NCI-H1436 (cell line): ENCODE measurements at places on chromosomes 12 and 14.

DNA sequence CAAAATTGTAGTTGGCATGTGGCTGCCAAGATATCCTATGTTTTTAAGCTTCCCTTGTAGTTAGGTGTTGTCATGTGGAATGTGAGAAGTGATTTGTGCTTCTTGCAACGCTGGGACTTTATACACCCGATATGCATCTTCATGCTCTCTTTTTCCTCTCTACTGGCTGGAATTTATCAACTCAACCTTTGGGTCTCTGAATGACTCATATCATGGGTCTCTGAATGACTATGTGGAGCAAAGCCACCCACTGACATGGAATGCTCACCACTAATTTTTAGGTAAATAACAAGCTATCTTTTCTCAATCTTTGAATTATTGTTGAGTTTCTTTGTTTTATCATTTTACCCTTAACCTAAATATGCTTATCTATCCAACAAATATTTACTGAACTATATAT lies 144.6 kb downstream of the ATP23 start:
- no peak for DNase-seq

DNA sequence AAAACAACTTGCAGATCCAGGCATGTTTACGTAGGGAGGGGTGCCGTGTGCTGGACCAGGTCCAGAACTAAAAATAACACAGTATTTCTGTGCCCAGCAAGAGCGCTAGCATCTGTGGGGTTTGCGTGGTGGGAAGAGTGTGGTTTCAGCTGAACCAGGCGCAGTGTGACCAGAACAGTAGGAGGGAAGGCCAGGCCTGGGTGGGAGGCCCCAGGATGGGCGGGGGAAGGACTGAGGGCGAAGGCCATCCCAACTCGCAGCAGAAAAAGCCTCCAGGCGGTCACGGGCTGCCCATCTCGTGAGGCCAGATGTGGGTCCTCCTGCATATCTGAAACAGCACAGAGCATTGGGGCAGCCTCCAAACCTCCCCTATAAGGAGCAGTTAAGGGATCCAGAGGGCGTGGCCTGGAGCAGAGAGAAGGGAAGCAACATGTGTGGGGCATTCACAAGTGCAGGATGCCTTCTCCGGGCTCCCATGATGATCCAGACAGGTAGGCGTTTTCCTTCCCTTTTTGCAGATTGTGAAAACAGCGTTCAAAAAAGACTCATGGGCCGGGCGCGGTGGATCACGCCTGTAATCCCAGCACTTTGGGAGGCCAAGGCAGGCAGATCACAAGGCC lies 17.8 kb upstream of the CD9 start:
- DNase-seq, result no peak

DNA sequence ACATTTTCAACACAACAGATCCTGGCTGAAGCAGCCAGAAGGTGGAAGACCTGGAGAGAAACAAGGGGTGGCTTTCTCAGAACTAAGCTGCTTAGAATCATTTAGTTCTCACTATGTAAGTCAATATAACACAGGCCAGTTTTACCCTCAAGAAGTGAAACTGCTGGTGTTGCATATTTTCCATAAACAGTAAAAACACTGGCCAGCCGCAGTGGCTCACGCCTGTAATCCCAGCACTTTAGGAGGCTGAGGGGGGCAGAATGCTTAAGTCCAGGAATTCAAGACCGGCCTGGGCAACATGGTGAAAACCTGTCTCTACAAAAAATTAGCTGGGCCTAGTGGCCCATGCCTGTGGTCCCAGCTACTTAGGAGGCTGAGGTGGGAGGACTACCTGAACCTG lies 11.6 kb downstream of the STX2 start:
- no peak for DNase-seq

DNA sequence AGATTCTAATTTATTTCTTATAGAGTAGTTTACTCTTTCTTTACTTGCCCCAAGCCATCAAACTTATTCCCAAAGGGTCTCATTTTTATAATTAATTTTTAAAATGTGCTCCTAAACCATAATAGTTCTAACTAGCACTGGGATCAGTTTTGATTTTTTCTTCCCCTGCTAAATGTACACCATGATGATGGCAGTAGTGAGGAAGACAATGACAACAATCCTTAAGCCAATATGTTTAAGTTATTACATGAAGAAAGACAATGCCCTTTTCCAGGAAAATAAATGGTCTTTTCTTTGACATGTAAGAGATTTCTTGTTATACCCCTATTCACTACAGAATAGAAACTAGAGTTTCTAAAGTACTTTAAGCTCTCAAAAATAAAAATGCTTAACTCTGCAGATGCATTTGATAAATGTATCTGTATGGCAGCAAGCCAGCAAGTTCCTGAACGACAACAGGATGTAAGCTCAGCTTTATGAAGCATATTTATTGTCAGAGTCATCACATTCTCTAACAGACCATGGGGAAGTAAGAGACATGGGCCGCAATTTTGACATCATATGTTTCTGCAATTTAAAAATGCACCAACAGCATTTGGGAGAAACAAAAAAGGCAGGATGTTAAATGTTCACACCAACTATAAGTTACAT lies 36.0 kb upstream of the SNX6 start:
- DNase-seq, result no peak

DNA sequence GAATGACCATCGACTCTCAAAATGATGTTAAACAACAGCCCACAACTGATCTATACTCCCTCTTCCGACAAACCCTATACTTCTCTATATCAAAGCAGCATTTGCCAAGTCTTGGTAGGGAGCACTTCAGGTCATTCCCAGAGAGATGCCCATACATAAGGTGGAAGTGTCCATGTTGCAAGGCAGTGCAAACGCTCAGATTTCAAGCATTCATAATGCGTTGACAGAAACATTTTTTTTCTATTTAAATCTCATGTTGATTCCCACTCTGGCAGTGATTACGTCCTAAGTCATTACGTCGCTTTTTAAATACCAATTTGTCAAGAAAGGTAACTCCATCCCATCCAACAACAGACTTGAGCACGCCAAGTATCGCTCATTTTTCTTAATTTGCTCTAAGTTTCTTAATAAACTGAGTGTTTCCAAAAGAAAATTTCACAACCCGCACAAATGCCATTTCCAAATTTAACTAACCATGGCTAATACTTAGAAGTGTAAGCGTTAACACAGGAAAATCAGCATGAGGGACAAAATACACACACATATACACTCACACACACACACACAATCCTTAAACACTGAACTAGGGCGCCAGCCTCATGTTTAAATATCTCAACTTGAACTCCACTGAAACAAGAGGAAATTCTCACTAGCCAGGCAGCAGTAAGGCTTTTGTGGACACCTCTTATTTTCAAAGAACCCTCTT lies 1.1 kb downstream of the GXYLT1 start:
- DNase-seq, result no peak
